ENCODE measurements at places on chromosomes 11 and 22.

GRCh38 chr11:9016916-9017642 is 13.3 kb upstream of the NRIP3 start:
- no peak for DNase-seq

GRCh38 chr11:111836162-111836561 is 35.2 kb downstream of the ALG9 start:
- DNase-seq = no peak

DNA sequence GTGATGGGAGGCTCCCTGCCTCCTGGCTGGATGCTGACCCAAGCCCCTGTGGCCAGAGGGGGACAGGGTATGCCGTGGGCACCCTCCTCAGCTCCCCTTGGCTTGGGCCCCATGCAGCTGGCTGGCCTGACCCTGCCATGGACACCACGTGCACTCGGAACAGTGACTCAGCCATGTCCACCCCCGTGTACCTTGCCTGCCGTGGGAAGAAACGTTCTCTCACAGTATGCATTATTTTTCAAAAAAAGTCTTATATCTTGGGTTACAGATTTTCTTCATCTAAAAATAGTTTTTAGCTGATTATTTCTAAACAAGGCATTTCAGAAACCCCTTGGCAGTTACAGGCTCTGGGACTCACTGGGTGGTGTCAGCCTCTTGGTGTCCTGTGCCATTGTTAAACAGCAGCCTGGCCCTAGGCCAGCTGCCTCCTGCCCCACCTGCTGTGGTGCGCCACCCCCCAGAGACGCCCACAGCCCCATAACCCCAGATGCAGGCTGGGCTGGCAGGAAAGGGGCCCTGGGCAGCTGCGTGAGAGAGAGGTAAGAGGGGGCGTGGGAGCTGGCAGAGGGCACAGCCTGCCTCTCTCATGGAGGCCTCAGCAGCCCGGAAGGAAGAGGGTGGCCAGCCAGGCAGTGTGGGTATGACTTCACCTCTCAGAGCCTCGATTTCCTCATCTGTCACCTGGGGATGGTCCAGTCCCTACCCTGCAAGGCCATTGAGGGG is 99.8 kb downstream of the MORC2 start:
- DNase-seq = no peak

DNA sequence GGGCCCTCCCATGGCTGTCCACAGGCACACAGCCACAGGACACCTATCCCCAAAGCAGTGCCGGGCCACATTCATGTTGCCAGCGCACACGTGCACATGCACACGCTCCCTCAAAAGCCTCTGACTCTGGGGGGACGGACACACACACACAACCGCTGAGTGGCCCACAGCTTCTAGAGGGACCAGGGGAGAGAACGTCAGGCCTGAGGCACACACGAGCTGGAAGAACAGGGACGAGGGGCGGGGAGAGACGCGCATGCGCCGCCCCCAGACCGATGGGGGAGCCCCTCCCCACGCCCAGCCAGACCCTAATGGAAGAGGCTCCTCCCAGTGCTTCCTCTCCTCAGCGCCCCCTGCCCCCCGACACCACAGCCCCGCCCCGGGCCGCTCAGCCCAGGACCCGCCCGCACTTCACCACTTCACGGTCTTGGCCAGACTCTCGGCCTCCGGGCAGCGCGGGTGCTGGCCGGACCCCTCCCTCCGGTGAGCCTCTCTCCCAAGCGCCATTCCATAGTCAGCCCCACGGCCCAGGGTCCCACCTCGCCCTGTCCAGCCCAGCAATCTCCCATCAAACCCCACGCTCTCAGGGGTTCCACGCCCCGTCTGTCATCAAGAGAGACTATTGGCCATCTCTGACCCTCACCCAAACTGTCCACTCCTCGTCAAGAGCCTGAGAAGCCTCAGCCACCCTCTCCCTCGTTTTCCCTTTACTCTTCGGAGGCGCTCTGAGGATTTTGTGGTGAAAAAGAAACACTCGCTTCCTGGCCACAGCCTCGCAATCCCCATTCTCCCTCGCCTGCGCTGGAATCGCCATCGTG is 11.7 kb downstream of the NRXN2 start:
- no peak for DNase-seq

- DNase-seq = no peak
Measured at GRCh38 chr11:33598426-33599069, 102.1 kb downstream of the C11orf91 start.

GRCh38 chr22:20080445-20080775 is 369 bp downstream of the DGCR8 start:
- peak; percentile 20 for DNase-seq

- DNase-seq = no peak
Measured at GRCh38 chr22:41816241-41816640, 15.8 kb downstream of the CCDC134 start.

DNA sequence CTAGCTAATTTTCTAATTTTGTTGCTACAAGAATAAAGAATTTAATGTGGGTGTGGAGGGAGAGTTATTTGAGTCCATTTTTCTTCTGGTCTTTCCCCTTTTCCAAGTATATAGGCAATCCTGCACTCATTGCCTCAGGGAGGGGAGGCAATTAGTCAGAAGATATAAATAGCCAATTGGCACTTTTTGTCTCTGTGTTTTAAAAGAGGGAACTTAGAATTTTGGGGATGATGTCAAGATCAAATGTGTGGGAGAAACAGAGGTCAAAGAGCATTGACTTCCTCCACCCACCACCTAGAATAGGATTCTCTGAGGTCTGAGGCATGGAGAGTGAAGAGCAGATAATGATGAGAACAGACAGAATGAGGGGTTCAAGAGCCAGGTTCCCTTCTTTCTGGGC is 120.3 kb upstream of the ZC3H12C start:
- no peak for DNase-seq

GRCh38 chr22:32712644-32713355 is 88.7 kb upstream of the TIMP3 start:
- no peak for DNase-seq

DNA sequence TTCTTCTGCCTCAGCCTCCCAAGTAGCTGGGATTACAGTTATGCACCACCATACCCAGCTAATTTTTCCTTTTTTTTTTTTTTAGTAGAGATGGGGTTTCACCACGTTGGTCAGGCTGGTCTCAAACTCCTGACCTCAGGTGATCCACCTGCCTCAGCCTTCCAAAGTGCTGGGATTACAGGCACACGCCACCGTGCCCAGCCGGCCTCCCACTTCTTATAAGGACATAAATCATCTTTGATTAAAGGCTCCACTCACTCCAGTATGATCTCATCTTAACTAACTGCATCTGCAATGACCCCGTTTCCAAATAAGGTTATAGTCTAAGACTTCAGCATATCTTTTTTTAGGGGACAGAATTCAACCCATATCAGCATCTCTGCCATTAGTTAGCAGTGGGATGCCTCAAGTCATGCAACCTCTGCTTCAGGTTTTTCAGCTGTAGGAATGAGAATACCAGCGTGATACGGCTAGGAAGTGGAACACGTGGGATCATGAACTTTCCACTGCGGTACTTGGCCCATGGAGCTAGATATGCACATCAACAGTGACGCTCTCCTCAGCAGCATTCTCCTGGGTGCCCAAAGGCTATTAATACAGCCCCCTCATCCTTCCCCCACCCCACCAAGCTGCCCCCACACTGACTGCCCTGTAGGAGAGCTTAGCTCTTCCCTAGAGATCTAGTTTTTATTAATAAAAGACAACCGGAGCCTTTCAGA is 41.4 kb downstream of the MCHR1 start:
- no peak for DNase-seq

DNA sequence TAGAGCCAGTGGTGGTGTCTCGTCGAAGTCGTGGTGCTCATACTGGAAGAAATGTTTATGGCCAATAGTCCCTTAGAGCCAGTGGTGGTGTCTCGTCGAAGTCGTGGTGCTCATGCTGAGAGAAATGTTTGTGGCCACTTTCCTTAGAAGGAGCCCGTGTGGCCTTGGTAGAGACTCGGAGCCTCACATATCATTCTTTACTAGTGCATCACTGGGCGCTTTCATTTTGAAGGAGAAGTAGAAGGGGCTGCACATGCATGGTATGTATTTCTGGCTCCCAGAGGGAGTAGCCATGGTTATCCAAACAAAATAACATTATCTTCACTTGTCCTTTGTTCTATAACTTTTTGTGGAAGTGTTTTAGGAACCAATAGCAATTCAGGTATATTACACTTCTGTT is 69.5 kb downstream of the JAM3 start:
- no peak for DNase-seq

GRCh38 chr22:43320943-43321900 is 21.9 kb downstream of the SCUBE1 start:
- no peak for DNase-seq

DNA sequence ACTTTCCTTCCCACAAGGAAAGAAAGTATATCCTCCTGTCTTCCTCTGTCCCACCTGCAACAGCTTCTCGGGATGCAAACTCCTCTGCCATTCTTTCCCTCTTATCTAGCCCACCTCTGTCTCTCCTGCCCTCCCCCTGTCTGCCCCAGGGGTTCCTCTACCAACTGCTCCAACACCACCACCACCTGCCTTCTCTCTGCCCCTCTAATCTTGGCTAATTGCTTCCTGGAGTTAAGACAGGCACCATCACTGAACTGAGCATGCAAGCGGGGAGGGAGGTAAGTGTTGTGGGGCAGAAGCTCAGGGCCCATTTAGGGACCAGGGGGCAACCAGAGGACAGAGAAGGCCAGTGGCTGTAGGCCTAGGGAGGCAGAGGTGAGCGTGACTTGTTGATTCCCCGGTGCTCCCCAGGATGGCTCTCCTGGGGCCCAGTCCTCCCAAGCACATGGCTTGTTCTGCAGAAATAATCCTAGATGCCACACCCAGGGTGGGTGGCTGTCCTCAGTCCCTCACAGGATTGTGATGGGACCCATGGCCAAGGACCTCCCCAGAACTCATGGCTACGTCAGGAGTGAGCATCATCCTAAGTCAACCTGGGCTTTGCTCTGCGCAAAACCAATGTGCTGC is 111.1 kb downstream of the TP53I11 start:
- no peak for DNase-seq

- DNase-seq = no peak
Measured at GRCh38 chr11:93143800-93144199, 54.0 kb downstream of the SLC36A4 start.

DNA sequence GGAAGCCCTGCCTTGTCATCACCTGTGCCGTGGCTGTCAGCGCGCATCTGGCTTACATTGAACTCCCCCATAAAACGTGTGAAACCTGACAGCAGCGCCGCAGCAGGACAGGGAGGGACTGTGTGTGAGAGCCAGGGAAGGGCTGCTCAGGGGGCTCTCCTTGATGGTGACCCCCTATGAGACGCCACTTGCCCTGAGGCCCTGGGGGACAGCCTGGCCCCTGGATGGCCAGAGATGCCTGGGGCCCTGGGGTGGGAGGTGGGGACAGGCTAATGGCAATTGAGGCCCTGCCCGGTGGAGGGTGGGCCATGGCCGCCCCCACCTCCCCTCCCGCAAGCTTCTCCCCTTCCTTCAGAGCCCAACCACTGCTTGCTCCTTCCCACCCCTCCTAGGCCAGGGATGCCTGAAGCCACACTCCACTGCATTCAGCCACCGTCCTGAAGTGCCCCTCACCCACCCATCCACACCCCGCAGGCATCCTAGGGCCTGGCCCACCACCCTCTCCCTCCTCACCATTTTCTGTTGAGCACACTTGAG is 35.3 kb upstream of the KCNQ1OT1 start:
- no peak for DNase-seq

GRCh38 chr11:43582024-43582862 is 98.3 kb upstream of the HSD17B12 start:
- DNase-seq = no peak

- DNase-seq = no peak
Measured at GRCh38 chr22:26124991-26125725, 44.1 kb upstream of the SEZ6L start.

DNA sequence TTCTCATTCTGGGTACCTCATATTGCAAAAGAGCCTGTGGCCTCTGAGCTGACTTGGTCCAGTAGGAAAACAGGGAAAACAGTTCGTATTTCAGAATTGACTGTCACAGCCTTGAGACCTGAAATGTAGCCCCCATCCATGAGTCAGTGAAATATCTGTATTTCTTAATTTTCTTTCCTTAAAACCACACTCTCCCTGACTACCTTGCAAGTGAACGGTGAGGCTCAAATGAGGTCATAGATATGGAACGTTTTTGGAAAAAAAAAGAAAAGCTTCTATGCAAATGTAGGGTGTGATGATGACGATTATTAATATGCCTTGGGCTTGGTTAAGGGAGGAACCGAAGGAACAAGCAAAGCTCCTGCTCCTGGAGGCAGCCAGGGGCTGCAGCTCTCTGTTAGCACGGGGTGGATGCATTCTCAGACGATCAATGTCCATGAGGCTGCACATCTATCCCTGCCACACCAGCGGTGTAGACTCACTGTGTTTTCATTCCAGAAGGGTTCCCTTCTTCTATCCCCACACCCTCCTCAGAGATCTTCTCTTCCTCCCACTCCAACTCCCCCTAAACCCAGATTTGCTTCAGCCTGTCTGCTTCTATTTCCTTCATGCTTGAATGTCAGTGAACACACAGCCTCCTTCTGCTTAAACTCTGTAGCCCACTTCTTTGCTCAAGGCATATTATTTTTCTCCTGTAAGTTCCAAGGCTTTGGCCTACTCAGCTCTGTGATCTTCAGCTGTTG is 29.2 kb upstream of the SCN3B start:
- no peak for DNase-seq

GRCh38 chr11:19076744-19077589 is 16.4 kb upstream of the MRGPRX2 start:
- DNase-seq = no peak

- DNase-seq = no peak
Measured at GRCh38 chr11:88484873-88485621, 147.5 kb upstream of the CTSC start.

DNA sequence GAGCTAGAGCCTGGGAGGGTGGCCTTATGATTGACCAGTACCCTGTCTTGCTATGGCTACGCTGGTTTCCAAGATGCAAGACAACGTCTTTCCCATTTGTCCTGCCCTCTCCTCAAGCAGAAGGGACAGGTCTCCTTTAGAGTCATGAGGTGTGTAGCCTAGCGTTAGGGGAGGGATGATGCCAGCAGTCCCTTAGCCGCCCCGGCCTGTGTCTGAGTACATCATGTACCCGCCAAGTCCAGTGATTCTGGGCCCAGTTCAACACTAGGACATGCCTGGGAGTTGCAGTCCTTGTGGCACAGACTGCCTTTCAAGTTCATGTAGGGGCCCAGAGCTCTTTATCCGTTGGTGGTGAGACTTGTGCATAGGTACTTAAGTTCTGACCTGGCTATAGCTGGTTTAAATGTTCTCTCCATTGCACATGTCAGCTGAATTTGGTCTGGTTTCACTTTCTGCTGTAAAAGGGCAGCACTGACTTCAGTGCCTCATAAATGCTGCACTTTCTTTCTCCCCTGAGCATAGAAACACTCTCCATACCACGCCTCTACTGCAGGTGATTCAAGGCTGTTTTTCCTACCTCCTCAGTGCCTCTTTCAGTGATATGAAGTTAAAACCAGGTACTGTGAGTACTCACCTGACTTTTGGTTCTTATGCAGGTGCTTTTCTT is 151.1 kb downstream of the METTL15 start:
- no peak for DNase-seq

- no peak for DNase-seq
Measured at GRCh38 chr11:97751952-97752351, 1268.8 kb upstream of the CNTN5 start.

GRCh38 chr11:72736452-72737069 is 15.6 kb downstream of the ARAP1 start:
- no peak for DNase-seq
